ENCODE measurements at places on chromosomes 2 and 18.

GRCh38 chr2:205494537-205495235 is 187.6 kb upstream of the NRP2 start:
- DNase-seq, result no peak

DNA sequence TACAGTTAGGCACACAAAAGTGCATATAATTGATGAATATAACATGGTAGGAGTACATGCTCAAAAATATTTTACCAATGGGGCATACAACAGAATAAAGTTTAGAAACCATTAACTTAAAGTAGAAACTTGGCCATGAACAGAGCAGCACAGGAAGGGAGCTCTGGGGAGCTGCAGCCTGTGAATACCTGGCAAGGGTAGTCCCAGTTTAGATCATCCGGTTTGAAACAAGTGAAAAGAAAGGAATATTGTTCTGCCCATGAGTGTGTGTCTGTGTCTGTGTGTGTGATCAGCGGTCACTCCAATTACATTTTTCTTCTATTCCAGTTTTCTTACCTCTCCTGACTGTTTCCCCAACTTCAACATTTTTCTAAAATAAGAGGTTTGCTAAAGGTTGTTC is 233.0 kb downstream of the ALK start:
- DNase-seq, result no peak

DNA sequence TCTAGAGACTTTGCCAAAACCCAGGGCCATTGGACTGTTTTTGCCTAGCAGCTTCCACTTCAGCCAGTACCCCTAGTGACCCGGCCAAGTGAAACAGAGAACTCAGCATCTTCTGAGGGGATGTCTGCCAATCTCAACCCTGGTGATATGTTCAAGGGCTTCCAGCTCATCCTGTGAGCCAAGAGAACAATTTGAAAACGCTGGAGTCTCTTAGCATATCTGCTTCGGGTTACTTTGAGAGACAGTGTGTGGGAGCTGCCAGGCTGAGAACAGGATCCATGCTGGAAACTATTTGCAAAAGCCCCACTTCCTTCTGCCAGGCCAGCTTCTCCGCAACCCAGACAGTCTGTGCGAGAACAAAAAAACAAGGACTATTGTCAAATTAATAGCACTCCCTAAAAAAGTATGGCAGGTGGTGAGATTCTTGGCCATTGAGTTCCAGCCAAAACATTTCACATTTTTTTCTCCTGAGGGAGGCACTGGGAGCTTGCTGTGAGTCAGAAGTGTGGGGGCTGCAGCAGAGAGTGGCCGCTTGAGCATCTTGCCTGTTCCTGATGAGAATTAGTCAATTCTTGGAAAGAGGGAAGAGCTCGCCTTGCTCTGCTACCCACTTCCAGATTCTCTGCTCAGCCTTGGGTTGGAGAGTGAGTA is 395.6 kb upstream of the TRIB2 start:
- peak; percentile 54 for DNase-seq

DNA sequence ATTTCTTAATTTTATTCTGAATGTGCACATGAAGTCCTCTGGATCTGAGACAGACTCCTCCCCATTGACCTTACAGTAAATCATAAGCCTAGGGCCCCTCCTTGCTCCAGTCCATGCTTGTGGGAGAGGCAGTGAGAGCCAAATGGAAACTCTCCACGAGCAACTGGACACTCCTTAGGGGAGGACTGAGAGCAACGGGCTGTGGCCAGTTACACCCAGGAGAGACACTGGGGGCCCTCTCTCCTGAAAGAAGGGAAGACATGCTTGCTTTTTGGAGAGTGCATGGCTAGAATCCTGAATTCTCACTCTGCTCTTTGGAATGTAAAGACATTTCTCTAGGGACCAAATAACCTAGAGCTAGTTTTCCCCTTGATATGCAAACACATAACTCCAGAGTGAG is 49.0 kb upstream of the BIN1 start:
- no peak for DNase-seq

DNA sequence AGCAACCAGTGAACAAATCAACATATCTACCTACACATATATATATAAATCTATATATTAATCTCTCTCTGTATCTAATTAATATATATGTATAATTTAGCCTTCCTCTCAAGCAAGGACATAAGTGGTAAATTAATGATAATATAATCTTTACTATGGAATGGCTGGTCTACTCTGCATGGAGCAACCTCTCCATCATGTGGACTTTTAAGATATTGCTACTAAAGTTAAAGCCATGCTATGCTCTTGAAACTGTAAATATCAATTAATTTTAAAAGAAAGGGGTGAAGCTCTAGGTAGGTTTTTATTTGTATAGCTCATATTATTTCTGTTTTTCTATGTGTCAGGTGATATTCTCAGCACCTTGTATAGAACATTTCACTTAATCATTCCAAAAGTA is 147.0 kb downstream of the PPP1R1C start:
- DNase-seq, result no peak

DNA sequence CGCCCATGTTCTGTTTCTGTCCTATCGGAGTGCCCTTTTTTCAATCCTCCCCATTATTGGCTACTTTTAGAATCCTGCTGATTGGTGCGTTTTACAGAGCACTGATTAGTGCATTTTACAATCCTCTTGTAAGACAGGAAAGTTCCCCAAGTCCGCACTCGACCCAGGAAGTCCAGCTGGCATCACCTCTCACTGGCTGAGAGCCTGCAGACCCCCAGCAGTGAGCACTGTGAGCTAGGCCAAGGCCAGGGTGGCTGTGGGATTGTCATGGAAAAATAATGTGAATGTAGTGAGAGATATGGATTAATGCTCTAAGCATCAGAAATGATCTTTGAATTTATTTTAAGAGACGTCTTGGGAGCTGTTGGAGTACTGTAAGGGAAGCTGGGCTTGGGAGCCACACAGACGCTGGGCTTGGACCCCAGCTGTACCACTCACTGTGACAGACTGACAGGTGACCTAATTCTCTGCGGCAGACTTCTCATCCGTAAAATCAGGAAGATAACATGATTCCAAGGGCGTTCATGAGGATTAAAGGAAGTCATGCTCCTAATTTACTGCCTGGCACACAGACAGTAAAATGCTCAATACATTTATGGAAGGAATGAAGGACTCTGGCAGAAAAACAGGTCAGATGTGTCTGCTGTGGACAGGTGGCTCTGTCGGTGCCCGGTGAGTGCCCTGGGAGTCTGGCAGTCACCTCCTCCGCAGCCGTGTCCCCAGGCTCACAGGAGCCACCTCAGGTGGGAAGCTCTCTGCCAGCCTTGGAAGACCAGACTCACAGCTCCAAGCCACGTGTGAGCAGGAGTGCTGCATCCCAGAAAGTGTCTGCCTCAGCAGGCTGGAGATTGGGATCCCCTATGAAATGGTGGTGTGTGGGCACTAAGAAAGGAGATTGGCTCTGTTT is 105.5 kb downstream of the FAM168B start:
- DNase-seq, result no peak

DNA sequence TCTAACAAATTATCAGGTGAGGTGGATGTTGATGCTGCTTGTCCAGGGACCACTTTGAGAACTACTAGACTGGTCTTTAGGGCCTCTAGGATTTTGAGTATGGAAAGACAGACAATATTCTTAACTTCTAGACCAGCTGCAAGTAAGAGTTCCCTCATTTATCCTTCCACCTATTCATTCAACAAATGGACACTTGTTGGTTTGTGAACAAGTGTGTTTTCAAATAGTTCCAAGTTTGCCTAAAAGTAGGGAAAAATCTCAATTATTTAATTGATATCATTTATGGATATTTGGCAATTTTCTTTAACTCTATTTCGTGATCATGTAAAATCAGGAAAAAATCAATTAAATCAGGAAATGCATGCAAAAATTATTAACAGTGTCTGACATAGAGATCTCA is 245.4 kb downstream of the NCKAP5 start:
- DNase-seq, result no peak
